ENCODE measurements at places on chromosomes 2 and 18.

DNA sequence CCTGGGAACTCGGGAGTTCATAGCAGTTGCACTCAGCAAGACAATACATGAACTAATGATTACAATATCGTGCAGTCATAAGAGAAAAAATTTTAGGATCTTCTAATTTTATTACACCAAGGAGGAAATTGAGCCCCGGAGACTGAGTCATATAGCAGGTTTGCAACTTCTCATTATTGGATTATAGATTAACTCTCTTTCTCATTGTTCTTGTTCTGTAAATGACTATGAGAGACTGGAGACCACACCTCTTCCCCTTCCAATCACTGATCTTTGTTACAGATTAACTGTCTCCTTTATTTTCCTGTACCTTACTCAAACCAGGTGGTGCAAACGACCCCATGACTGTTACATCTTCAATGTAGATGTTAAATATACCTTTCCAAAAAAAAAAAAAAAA, 435.8 kb upstream of the DDX18 start:
- DNase-seq: no peak

DNA sequence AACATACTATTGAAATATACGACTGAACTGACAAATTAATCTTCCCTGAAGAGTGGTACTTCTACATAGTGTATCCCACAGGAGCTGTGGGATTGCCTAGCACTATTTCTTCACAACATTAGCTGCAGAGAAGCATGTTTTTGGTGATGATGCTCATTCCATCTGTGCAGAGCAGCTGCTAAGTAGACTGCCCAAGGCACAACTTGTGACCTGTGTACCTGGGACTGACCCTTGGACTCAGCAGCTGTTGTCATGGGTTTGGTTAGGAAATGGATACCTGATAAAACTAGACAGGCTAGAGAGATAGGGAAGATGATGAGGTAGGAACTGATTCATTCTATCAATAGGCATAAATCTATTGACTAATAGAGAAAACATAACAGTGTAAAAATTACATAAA, 1204.0 kb downstream of the DSC3 start:
- no peak for DNase-seq

- no peak for DNase-seq
These were observed 74.6 kb upstream of the ZFP36L2 start for GRCh38 chr2:43300781-43301583.

- no peak for DNase-seq
These were observed 273.0 kb upstream of the GYPC start for GRCh38 chr2:126382998-126383397.

DNA sequence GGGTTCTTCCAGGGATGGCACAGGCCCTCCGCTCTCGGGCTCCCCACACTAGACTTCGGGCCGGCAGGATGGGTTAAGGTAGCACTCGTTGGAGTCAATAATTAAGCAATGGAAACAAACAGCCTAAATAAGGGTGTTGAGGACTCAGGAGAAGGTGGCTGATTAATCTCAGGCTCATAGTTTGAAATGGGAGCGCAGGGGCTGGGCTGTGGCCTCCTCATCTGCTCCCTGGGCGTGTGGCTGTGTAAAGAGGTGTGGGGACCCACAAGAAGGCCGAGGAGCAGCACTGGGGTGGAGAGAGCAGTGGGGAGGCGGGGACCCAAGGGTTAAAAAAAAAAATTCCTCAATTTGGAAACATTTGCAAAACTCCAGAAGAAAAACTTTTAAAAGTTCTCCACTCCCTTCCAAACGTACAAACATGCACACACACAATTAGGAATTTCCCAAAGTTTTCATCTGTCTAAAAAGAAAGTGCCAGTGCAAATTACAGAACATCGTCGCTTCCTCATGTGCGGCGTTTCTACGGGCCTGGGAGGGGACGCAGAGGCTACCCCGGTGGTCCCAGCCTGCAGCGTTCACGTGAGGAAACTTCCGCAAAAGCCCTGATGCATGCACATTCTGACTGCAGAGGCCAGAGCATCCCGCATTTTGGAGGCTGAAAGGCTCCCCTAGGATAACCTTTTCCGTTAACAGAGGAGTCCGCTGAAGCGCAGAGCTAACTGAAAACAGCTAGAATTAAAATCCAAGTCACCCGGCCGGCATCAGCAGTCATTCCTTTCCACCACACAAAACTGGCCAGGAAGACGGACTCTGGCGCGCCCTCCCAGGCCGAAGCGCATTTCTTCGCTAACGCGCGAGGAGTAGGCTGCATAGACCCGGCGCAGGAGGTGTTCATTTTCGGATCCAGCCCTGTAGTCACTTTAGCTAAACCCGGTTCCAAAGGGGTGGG, 1.0 kb upstream of the TUBB6 start:
- no peak for DNase-seq

- no peak for DNase-seq
These were observed 62.4 kb downstream of the TANC1 start for GRCh38 chr2:159030674-159031380.

DNA sequence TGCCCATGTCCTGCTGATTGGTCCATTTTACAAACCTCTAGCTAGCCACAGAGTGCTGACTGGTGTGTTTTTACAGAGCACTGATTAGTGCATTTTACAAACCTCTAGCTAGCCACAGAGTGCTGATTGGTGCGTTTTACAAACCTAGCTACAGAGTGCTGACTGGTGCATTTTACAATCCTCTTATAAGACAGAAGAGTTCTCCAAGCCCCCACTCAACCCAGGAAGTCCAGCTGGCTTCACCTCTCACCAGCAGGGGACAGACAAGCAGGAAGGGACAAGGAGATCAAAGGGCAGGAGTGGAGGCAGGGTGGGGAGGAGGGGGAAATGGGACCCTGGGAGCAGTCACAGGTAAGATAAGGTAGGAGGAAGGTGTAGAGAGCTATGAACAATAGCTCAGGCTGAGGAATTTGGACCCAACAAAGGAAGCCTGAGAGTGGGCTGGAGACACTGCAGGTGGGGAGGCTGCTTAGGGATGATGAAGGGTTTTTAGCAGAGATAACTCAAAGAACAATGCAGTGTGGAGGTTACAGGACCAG, 37.1 kb downstream of the SH2D6 start:
- no peak for DNase-seq

Measured in SW 1271 (cell line).